ENCODE measurements at places on chromosomes 11 and 22. TPM values are rescaled to one million over a fixed set of nuclear protein-coding genes. Genes with fewer than 3 reads are reported as not detected.

The OR51B5 gene
- total RNA-seq = 0.80 TPM

The DDX10 gene
- 17.2 TPM for total RNA-seq

DNA sequence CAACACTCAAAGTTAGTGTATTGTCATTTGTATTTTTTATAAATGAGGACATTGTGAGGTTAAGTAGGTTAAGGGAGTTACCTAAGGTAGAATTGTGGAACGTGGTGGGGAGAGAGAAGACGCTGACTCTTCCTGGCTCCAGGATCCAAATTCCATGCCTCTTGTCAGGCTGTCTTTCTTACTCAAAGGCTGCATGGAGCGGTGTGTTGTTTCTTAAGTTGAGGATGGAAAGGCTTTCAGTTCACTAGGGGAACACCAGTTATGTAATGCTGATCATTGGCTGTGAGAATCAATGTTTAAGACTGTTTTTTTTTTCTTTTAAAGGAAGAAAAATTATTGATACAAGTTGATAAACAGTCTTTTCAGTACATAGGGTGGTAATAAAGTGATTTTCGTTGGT lies 2.9 kb downstream of the UBE2L3 start:
- no peaks in the 10 kb centered on the region for H3K27me3 ChIP-seq
- H3K27ac ChIP-seq = no peak overlapping the region
- peaks cover 59% of the 10 kb centered on the region for H3K4me1 ChIP-seq
- no peak for DNase-seq
- H3K4me3 ChIP-seq = no peak overlapping the region

DNA sequence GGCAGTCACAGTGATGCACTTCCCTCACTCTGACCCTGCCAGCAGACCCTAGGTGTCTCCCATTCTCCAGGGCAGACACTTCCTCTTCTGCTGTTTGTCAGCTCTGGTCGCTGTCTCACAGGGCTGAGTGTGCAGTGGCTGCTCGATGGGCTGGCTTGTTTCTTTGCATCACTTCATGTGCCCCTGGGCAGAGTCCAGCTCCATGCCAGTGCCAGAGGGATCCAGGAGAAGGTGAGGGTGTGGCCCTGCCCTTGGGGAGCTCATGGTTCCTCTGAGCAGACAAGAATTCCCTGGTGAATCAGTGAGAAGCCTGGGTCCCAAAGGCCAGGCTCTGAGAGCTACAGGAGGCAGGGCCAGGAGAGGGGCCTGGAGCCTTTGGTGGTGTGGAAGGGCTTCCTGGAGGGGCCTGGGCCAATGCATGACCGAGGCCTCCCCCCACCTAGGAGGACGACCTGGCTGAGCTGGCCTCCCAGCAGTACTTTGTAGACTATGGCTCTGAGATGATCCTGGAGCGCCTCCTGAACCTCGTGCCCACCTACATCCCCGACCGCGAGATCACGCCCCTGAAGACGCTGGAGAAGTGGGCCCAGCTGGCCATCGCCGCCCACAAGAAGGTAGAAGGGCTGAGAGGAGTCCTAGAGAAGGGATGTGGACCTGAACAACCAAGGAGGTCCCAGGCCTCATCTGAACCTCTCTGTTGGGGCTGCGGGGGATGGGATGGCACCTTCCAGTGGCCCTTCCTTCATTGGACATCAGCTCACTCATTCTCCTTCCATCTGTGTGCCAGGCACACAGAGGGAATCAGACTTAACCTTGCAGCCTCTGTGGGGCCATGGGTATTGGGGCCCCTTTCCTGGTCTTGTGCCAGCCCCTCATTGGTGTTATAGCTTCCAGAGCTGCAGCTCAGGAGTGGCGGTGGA lies 66.1 kb downstream of the MYO7A start:
- peaks cover 9% of the 10 kb centered on the region for H3K4me1 ChIP-seq
- H3K36me3 ChIP-seq = no peaks in the 10 kb centered on the region
- no peaks in the 10 kb centered on the region for H3K27me3 ChIP-seq
- DNase-seq = no peak
- no peak overlapping the region for H3K4me3 ChIP-seq

- H3K4me1 ChIP-seq = peaks cover 58% of the 10 kb centered on the region
- H3K36me3 ChIP-seq = peaks cover 16% of the 10 kb centered on the region
- H3K27ac ChIP-seq = no peak overlapping the region
- no peak overlapping the region for H3K4me3 ChIP-seq
- no peak for DNase-seq
These were observed 5.6 kb downstream of the DDX6 start for GRCh38 chr11:118785362-118785761.

- peaks cover 9% of the 10 kb centered on the region for H3K4me1 ChIP-seq
- H3K4me3 ChIP-seq = no peak overlapping the region
- DNase-seq = no peak
- H3K27me3 ChIP-seq = no peaks in the 10 kb centered on the region
These were observed 19.0 kb downstream of the RSF1 start for GRCh38 chr11:77801477-77801876.

The CRYBB2 gene
- total RNA-seq = not detected

DNA sequence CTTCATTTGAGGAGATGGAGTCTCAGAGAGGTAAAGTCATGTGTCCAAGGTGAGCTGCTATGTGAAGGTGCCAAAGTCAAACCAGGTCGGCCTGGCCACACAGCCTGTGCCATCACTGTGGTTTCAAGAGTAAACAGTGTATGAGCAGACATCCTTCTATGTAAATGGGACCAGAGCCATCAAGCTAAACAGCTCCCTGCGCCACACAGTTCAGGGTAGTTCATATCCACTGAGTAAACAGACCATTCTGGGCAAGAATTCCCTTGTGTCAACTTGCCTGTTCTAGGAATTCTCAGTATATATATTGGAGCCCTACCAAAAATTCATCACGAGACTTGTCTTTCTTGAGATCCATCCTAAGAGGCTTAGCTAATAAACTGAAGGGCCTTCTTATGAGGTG lies 77.5 kb downstream of the AMOTL1 start:
- H3K4me3 ChIP-seq = no peak overlapping the region
- DNase-seq = no peak
- no peaks in the 10 kb centered on the region for H3K27me3 ChIP-seq
- H3K36me3 ChIP-seq = peaks cover 32% of the 10 kb centered on the region

DNA sequence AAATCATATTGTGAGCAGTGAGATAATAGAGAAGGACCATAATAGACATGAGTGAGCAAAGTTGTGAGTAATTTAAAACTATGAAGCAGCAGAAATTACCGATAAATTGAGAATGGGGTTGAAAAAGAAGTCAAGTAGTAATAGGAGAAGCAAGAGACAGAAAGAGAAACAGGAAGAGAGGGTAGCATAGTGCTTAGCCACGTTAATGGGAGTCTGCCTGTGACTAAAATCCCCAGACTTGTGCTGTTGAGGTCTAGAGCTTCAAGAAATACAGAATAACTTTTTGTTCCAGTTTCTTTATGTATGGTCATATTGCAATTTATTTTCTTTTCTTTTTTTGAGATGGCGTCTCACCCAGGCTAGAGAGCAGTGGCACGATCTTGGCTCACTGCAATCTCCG lies 368.7 kb downstream of the METTL15 start:
- H3K4me3 ChIP-seq = no peak overlapping the region
- peaks cover 8% of the 10 kb centered on the region for H3K4me1 ChIP-seq
- no peak overlapping the region for H3K27ac ChIP-seq
- H3K36me3 ChIP-seq = no peaks in the 10 kb centered on the region
- no peak for DNase-seq

The ALX4 gene
- total RNA-seq = not detected

- H3K4me1 ChIP-seq = no peaks in the 10 kb centered on the region
- H3K4me3 ChIP-seq = no peak overlapping the region
- DNase-seq = no peak
- peaks cover 12% of the 10 kb centered on the region for H3K36me3 ChIP-seq
- no peaks in the 10 kb centered on the region for H3K27me3 ChIP-seq
These were observed 100.8 kb downstream of the ALX4 start for GRCh38 chr11:44208976-44209603.

GRCh38 chr11:97687111-97687510 lies 1297.3 kb downstream of the JRKL start:
- DNase-seq = no peak
- H3K36me3 ChIP-seq = no peaks in the 10 kb centered on the region
- H3K4me1 ChIP-seq = no peaks in the 10 kb centered on the region
- H3K27ac ChIP-seq = no peak overlapping the region
- no peaks in the 10 kb centered on the region for H3K27me3 ChIP-seq

The SUSD2 gene
- total RNA-seq = 2.5 TPM

The MMP10 gene
- total RNA-seq = not detected

DNA sequence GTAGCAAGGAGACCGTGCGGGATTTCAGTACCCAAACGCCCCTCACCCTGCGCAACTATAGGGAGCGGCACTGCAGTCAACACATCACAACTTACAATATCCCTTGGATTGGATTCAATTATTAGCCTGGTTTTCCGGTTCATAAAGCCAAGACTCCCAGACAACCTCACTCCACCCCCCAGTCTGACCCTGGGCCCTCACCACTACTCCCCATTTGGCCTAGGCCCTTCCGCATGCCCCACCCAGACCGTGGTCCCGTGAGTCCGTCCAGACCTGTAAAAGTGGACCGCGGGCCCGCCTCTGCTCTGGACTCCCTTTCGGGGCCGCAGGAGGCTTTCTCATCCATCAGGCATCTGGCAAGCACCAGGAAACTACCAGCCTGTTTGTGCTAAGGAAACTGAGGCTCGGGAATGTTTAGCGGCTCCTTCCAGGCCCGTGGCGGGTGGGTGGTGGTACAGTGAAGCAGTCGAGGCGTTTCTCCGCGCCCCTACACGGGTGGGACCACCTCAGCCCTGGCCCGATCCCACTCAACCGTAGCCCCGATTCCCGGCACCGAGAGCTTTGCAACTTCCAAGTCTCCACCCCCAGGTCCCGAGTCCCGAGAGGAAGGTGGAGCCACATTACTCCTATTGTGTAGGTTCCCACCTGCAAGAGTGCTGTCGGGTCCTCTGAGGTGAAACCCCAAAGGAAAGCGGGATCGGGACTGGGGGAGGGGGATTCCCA lies 679 bp upstream of the DPP3 start:
- H3K4me1 ChIP-seq = no peaks in the 10 kb centered on the region
- H3K27me3 ChIP-seq = no peaks in the 10 kb centered on the region
- peak overlapping the region; percentile 87 for H3K4me3 ChIP-seq
- peaks cover 3% of the 10 kb centered on the region for H3K36me3 ChIP-seq
- H3K27ac ChIP-seq = peak overlapping the region; percentile 64

The TMEM223 gene
- total RNA-seq = 19.0 TPM

DNA sequence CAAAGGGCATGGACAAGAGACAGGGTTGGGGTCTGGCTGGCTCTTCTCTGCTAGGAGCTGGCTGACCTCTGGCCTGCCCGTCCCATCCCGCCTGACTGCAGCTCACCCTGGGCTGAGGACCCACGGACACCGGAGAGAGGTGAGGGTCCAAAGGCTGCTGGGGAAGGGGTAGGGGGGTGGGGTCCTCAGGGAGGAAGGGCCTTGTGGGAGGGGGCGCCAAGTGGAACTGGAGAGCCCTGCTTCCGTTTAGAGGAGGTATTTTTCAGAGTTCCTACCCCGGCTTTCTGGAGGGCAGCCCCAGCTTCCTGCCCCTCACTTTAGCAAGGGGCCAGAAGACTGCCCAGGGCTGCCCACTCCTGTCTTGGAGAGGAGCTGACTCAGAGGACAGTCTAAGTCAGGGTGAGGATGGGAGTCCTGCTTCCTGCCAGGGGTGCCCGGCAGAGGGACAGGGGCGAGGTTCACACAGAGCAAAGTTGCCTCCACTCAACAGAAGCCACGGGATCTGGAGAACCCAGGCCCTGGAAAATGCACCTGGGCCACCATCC lies 7.1 kb downstream of the LARGE2 start:
- no peak for DNase-seq
- H3K36me3 ChIP-seq = peaks cover 37% of the 10 kb centered on the region
- H3K27ac ChIP-seq = no peak overlapping the region
- H3K4me3 ChIP-seq = no peak overlapping the region

The ALDH3B1 gene
- 2.3 TPM for total RNA-seq

GRCh38 chr11:908273-908672 lies 2.3 kb downstream of the CHID1 start:
- H3K27me3 ChIP-seq = no peaks in the 10 kb centered on the region
- peaks cover 24% of the 10 kb centered on the region for H3K4me1 ChIP-seq
- no peak for DNase-seq
- H3K27ac ChIP-seq = no peak overlapping the region
- H3K4me3 ChIP-seq = no peak overlapping the region
- H3K36me3 ChIP-seq = peaks cover 11% of the 10 kb centered on the region

All from heart left ventricle (tissue), 16 donors.